ENCODE measurements at places on chromosomes 3 and 15.

GRCh38 chr3:40867797-40868196 is 331.5 kb upstream of the CTNNB1 start:
- no peak for DNase-seq

- no peak for DNase-seq
Measured at GRCh38 chr3:40130721-40131120, 178.8 kb upstream of the EIF1B start.

DNA sequence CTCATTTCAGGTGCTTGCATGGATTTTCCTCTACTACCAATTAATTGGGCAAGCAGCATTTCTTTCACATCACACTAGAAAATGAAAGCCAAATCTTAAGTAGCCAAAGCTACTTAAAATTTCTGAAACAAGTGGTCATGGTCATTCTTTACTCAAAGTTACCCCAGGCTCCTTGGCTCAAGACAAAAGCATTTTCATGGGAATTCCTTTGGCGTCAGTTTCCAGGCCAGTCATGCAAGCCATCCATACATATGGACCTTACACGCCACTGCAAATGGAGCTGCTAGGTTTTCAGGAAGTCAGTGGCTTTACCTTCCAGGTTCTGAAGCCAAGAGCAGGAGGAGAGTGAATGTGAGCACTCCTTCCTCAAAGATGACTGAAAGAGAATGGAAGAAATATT is 83.7 kb upstream of the IL12A start:
- DNase-seq = no peak

DNA sequence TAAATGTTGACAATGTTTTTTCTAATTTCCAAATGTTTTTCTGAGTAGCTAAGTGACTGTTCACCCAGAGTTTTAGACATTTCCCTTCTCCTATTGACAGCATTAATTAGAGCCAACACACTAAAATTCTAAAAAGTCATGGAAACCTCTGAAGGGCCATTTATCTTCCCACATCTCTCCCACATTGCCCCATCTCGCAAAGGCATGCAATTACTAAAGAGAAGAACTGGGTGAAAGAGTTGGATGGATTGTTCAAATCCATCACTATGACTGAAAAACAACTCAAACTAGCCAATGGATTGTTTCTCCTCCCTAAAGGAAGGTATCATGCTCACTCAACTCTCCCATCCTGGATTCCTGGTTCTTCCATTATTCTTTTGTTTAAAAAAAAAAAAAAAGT is 30.0 kb upstream of the PHLDB2 start:
- DNase-seq = no peak

DNA sequence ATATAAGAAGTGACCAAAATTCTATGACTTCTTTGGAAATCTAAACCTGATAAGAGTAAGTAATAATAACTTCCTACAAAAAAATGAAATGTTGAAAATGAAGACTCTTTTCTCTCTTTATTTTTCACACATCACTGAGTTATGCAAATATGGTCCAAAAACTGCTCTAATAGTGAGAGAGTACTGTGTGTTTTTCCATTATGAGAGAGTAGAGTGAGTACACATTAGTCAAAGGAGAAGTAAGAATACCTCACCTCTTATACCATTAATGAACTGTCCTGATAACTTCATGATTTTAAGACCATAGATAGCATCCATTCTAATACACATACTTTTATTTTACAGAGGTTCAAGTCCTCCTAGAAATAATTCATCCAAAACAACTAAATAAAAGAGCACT is 1310.2 kb downstream of the SI start:
- no peak for DNase-seq

DNA sequence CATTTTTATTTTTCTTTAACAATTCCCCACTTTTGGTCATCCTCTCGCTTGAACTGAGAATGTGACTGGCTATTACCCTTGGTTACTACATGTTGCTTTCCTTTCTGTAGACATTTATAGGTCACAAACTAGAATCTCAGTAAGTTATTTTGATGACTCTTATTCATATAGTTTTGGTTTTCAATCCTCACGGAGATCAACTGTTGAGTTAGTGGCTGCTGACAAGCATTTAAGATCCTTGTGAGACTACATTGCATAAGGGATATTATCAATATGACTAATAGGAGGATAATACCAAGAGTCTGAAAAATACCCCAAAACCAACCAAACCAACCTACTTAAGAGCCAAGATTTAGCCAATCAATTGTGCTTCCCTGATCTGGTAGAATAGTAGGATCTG is 16.3 kb downstream of the CCR3 start:
- no peak for DNase-seq

DNA sequence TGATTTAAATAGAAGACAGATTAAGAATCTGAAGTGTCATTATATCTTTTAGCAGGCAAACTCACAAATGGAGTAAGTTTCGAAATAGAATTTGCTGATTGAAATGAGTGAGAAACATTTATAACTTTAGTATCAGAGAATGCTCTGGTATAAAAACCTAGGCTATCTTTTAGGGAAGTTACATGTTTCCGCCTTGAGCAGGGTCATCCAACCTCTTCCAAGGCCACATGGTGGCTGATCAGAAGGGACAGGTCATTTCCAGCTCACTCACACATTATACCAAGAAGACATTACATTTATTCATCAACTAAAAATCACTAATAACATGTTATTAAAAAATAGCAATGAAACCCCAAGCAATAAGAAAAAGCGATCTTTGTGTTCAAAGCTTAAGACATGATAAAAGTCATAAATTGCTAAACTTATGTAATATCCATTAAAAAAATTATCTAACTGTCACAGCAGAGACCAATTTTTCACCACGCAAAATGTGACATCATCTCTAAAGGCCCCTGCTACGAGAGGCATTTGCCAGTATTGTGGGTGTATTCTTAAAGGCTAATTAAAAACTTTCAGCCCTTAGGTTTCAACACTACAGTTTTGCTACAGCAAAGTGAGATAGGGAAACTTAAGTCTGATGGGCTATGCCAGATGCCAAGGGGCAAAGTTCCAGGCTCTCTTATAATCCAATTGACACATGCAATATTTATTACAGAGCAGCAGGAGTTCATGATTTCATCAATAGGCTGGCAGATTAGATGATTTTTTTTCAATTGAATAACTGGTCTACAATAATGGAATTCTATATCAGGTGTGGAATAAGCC is 240.4 kb upstream of the TBL1XR1 start:
- DNase-seq = no peak

DNA sequence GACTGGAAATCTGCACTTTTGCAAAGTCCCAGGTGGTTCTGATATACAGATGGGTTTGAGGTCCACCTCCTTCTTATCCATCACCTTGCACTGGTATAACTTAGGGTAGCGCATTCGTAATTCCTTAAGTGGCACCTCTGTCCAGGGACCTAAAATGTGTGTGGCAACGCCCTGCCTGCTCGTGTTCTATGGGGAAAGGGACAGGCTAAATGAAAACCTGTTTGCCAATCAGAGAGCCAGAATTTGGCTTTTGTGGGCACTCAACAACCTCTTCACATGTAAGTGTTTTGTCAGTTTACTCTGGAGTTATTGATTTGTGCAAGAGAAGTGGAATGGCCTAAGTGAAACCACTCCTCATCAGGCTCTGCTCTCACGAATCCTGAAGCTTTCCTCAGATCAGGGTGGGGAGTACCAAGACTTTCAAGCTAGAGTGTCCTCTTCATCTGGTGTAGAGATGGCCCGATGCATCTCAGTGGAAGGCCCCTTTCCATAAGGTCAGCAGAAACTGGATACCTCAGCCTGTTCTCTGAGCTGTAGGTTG is 138.3 kb downstream of the ALDH1A2 start:
- no peak for DNase-seq

GRCh38 chr3:170511371-170511770 is 74.5 kb downstream of the SLC7A14 start:
- DNase-seq = no peak

- DNase-seq = no peak
Measured at GRCh38 chr3:112637700-112638099, 3.2 kb downstream of the CCDC80 start.

DNA sequence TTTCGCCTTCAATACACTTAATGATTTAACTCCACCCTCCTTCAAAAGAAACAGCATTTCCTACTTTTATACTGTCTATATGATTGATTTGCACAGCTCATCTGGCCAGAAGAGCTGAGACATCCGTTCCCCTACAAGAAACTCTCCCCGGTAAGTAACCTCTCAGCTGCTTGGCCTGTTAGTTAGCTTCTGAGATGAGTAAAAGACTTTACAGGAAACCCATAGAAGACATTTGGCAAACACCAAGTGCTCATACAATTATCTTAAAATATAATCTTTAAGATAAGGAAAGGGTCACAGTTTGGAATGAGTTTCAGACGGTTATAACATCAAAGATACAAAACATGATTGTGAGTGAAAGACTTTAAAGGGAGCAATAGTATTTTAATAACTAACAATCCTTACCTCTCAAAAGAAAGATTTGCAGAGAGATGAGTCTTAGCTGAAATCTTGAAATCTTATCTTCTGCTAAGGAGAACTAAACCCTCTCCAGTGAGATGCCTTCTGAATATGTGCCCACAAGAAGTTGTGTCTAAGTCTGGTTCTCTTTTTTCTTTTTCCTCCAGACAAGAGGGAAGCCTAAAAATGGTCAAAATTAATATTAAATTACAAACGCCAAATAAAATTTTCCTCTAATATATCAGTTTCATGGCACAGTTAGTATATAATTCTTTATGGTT is at the start of gene CCR5:
CCR5 (plus strand) TSS at position 108 of the 680 bp plus-strand sequence. CDS start 1,957 bp downstream, outside the sequence.
- DNase-seq = peak; percentile 74

GRCh38 chr15:92763459-92763858 is 107.9 kb upstream of the FAM174B start:
- DNase-seq = no peak

DNA sequence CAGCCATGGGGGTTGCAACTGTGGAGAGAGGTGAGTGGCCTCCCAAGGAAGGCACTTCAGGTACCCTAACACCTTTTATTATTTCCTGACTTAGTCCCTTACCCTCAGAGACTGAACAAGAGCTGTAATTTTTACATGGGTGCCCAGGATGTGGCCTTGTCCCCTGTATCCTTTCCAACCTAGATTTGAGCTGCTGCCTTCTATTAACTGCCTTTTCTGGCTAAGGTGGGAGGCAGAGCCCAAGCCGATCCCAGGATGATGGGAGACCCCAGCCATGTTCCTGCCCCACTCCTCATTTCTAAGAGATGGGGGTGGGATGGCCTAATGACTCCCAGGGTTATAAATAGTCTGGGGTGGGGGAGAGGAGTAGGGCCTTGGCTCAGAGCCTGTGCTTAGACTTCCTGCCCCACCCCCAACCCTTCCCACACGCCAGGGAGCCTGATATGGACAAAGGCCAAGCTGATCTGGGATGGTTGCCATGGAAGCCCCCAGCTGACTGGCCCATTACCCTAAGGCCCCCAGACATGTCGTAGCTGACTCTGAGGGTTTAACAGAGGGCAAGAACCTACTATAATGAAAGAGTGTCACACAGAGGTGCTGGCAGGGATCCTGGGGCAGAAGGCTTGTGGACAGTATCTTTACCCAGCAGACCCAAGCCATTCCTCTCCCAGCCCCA is 1.9 kb downstream of the KLHDC8B start:
- no peak for DNase-seq

- DNase-seq = no peak
Measured at GRCh38 chr3:145492456-145492855, 668.5 kb downstream of the PLOD2 start.

GRCh38 chr3:157046520-157046919 is 113.4 kb downstream of the CCNL1 start:
- no peak for DNase-seq

GRCh38 chr3:28171962-28172361 is 69.5 kb upstream of the CMC1 start:
- peak; percentile 8 for DNase-seq

GRCh38 chr15:61835496-61836106 is 224.6 kb downstream of the VPS13C start:
- peak; percentile 27 for DNase-seq

Measured in Jurkat, Clone E6-1 (cell line).